ENCODE measurements at places on chromosomes 12 and 14. TPM values are rescaled to one million over a fixed set of nuclear protein-coding genes. Genes with fewer than 3 reads are reported as not detected.

DNA sequence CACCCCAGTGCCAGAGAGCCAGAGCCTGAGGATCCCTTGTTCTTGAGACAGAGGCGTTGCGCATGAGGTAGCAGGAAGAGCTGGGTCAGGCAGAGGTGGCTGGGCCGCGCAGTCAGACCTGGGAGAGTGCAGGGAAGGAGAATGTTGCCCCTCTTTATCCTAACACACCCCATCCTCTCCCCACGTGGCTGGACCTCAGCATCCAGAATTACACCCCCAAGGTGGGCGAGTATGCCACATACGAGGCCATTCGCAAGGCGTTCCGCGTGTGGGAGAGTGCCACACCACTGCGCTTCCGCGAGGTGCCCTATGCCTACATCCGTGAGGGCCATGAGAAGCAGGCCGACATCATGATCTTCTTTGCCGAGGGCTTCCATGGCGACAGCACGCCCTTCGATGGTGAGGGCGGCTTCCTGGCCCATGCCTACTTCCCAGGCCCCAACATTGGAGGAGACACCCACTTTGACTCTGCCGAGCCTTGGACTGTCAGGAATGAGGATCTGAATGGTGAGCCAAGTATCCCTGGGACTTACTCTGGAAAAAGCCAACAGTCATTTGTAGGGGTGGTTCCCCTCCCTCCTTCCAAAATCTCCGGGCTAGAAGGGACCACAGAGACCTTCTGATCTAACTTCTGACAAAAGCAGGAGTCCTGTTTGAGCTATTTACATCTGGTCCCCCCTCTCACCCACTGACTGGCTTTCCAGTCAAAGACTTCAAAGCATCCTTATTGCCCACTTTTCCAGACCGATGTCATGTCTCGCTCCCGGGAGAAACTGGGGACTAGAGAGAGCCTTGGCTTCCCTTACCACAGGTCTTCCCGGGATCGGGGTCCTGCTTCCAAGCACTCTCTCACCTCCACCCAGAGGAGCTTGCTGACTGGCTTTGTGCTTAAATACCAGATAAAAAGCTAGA, 6.1 kb downstream of the MMP14 start:
- peak; percentile 46 for DNase-seq

DNA sequence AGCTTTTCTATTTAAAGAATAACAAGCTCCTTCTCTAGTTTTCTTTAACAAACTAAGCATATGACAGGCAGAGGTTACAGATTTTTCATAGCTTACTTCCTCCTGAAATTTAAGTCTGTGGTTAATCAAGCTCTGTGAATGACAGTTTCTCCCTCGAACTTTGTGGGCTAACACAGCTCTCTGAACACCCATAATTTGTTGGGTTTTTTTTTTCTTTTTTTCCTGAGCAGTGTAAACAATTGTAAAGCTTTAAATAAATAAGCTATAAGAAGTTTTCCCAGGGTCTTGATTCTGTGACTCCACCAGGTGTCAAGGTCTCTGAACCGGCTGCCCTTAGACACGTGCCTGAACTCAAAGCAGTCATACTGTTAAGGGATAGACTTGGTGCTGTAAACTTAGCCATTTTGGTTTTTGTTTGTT, 128.1 kb upstream of the AMIGO2 start:
- no peak for DNase-seq

GRCh38 chr14:105845725-105846309, 319.4 kb downstream of the TMEM121 start:
- no peak for DNase-seq

OR4K15 gene
- total RNA-seq = not detected

GRCh38 chr14:69363055-69363454, 35.0 kb downstream of the ERH start:
- peak; percentile 76 for DNase-seq

GRCh38 chr12:52757449-52758176, 19.5 kb downstream of the KRT76 start:
- DNase-seq = no peak

SLC6A15 gene
- total RNA-seq = 2.6 TPM

DNA sequence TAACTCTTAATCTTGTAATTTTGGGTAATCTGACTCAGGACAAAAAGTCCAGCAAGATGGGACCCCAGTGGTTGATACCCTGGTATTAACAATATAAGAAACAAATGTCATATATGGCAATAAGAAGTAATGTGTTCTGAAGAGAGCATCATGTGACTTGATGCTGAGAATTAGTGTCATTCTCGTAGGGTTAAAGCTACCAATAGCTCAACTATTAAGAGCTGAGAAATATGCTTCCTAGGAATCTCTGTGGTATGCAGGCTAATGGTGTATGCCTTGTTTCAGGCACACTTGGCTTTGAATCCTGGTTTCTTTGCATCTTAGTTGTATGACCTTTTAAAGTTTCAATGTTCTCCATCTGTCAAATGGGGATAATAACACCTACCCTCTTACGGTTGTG, 9.1 kb downstream of the MYRFL start:
- DNase-seq = no peak

DNA sequence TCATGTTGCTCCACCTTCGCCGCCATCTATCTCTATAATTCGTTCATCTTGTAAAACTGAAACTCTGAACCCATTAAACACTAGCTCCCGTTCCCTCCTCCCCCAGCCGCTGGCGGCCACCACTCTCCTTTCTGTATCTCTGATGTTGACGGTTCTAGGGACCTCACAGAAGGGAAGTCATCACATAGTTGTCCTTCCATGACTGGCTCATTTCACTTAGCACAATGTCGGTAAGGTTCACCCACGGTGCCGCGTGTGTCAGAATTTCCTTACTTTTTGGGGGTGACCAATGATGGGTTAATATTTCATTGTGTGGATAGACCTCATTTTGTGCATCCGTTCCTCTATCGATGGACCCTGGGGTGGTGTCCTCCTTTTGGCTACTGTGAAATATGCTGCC, 2.0 kb upstream of the CACNA2D4 start:
- DNase-seq = no peak

- no peak for DNase-seq
Observed at GRCh38 chr12:47160316-47161244, 80.8 kb upstream of the AMIGO2 start.

SIX6 gene
- total RNA-seq = not detected

DNA sequence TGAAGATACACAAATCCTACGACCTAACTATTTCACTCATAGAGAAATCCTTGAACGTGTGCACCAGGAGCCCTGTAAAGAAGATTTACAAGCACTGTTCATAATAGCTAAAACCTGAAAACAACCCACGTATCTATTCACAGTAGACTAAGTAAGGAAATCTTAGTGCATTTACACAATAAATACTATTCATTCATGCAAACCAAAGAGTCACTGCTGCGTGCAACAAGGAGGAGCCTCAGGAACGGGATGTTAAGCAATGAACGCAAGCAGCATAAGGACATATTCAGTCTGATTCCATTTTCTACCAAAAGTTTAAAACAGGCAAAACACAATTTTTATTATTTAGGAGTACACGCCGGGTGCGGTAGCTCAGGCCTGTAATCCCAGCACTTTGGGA, 176.6 kb downstream of the TTC7B start:
- DNase-seq = no peak

DNA sequence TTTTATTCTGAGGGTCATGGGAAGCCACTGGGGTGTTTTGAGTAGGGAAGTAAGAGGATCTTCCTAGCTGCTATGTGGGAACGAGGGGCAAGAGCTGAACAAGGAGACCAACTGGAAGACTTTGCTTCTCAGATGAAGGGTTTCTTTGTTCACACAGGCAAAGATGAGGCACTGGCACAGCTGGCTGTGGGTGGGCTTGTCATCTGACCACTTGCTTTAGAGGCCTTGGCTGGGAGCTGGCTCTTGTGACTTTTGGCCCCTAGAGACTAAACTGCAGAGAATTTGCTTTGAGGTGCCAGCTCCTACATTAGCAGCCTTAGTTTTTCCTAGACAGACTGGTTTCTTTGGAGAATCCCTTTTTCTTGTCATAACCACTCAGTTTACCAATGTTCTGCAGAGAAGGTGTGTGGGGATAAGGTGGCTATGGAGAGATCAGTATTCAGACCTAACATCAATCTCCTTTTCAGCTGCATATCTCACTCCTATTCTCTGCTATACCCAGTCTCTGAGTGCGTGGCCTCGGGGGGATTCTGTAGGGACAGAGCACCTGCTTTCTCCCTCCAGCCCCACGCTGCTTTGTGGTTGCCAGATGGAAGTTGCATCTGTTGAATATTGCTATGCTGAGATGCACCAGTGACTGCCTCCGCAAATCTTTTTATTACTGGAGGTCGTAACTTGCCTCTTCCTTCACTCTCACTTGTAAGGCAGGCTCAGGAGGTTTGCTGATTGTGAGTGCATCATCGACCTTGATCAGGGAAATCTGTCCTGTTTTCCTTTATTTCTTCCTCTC, 12.7 kb downstream of the PPP2R5C start:
- no peak for DNase-seq

DEGS2 gene
- total RNA-seq = not detected

SMCO3 gene
- not detected for total RNA-seq

- DNase-seq = no peak
Observed at GRCh38 chr12:129614221-129614885, 289.5 kb downstream of the TMEM132D start.

- peak; percentile 46 for DNase-seq
Observed at GRCh38 chr12:122368361-122369073, 54.0 kb downstream of the CLIP1 start.

SYCP3 gene
- not detected for total RNA-seq

DNA sequence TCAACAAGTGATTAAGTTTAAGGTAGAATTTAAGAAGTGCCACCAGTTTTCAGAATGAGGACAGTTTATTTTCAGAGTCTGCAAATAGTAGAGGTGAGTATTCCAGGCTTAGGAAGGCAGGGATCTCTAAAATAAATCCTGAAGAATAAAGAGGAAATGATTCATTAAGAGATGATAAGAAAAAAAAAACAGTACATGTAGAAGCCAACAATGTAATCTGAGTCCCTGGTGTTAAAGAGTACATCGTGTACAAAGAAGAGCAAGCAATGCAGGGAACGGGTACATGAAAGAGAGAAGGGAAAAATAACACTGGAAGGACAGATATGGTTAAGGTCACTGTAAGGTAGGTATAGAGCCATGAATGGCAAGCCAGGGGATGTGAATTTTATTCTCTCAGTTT, 95.2 kb upstream of the FOXG1 start:
- DNase-seq = no peak

PRKD1 gene
- 21.0 TPM for total RNA-seq

- DNase-seq = no peak
Observed at GRCh38 chr12:94228488-94228907, 80.1 kb downstream of the PLXNC1 start.

DNA sequence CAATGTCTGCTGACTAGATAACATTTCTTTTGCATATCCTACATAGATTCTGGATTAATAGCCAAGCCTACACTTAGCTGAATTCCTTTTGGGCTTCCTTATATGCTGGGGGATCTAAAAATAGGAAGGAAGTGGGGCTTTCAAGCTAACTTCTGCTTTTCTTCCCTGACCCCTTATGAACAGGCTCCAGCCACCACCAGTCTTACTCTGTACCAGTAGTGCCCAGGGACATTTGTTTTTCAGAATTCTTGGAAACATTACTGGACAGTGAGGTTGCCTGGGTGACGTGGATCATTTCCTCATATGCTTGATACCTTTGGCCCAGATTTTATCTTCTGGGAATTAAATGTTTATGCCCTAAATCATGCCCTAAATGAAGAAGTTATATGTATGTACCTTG, 55.9 kb upstream of the SRRM4 start:
- no peak for DNase-seq

DNA sequence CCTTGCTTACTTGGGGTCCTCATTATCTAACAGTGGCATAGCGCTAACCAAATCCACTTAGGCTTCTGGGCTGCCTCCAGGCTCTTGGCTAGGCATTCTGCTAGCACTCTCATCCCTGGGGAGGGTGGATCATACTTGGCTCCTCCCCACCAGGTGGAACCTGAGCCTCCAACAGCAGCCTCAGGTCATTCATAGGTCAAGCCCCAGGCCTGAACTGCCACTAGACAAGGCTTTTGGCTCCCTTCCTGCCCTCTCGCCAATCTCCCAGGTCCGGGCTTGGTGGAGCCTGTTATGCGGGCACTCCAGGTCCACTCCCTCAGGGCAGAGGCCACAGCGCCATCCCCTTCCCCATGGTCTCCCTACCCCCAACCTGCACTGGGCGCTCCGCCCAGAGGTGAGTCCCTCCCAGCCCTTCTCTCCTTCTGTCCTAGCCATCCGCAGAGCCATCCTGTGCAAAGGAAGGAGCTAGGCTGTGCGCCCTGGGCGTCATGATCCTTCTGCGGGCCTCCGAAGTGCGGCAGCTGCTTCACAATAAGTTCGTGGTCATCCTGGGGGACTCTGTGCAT, 154.9 kb upstream of the AMIGO2 start:
- no peak for DNase-seq

GRCh38 chr12:12635651-12636050, 24.0 kb downstream of the CREBL2 start:
- DNase-seq = no peak

- DNase-seq = no peak
Observed at GRCh38 chr14:23240661-23241060, 2.9 kb downstream of the RNF212B start.

- DNase-seq = peak; percentile 57
Observed at GRCh38 chr12:24937553-24938244, 11.2 kb downstream of the BCAT1 start.

DNA sequence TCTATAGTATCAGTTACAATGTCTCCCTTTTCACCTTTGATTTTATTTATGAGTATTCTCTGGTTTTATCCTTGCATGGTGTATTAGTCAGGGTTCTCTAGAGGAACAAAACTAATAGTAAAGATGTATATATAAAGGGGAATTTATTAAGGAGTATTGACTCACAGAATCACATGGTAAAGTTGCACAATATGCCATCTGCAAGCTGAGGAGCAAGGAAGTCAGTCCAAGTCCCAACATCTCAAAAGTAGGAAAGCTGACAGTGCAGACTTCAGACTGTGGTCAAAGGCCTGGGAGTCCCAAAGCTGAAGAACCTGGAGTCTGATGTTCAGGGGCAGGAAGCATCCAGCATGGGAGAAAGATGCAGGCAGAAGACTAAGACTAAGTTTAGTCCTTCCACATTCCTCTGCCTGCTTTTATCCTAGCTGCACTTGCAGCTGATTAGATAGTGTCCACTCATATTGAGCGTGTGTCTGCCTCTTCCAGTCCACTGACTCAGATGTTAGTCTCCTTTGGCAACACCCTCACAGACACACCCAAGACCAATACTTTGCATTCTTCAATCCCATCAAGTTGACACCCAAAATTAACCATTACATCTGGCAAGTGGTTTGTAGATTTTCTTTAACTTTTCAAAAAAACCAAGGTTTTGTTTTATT, 308.0 kb upstream of the LMO3 start:
- DNase-seq = no peak

GRCh38 chr12:103772367-103773108, 68.5 kb downstream of the NT5DC3 start:
- DNase-seq = no peak

GRCh38 chr12:14999021-14999694, 26.3 kb downstream of the PDE6H start:
- no peak for DNase-seq

DNA sequence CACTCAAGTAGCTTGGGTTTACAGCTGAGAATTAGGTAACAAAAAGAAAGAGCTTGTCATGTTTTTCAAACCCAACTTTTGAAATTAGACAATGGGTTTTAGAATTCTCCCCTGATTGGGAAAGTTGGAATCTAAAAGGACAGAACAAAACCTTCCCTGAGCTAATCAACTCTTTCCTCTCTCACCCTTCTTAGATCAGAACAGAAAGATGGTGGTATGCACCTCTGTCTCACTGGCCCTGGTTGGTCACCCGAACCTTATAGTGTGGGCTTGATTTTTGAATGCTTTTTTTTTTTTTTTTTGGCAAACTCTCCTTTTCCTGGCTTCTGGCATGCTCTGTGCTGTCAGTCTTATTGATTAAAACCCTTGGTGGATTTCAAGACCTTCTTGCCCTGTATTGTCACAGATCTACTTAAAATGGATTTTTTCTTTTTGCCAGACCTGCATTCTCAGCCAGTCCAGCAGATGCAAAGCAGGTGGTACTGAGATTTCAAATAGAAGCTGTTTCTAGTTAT, 251.1 kb upstream of the RMST start:
- DNase-seq = no peak

Data from GM23248 (cell line).